ENCODE measurements at places on chromosomes 7 and 10.

- peak; percentile 71 for DNase-seq
These were observed 132.6 kb downstream of the RGS10 start for GRCh38 chr10:119409906-119410305.

GRCh38 chr7:155227004-155227787 lies 70.5 kb upstream of the INSIG1 start:
- no peak for DNase-seq

DNA sequence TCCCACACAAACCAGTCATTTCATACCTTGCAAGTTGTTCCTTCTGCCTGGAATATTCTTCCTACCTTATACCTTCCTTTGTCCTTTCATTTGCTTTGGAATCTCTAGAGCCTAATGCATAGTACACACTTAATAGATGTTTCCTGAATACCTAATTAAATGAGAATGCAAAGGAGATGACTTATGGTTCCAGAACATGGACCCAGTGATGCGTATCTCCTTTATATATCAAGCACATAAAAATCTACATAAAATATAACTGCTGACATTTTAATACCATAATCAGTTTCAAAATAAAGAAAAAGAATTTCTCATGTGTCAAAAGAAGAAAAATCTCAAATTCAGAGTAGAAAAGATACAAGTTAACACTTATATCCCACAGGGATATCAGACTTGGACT lies 110.6 kb upstream of the ASAH2 start:
- no peak for DNase-seq

GRCh38 chr10:88991161-88991898 lies 732 bp downstream of the FAS start:
- DNase-seq = peak; percentile 85

- no peak for DNase-seq
These were observed 354.6 kb downstream of the PHF14 start for GRCh38 chr7:11328309-11328708.

DNA sequence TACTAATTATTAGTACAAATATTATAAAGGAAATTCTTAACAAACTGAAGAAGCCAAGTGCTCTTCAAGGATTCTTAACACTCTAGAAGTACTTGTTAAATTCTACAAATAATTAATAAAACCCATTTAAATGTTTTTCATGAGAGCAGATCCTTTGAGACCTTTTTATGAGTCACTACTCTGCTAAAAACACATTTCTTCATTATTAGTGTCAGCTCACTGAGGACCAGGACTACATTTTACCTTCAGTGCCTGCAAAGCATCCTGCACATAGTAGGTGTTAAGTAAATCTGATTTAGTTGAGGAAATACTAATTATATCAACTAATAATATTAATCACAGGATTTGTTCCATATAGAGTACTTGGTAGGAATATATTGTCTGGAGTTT lies 273.6 kb downstream of the PHTF2 start:
- DNase-seq = no peak

- no peak for DNase-seq
These were observed 132.2 kb downstream of the BBS9 start for GRCh38 chr7:33261585-33261984.

DNA sequence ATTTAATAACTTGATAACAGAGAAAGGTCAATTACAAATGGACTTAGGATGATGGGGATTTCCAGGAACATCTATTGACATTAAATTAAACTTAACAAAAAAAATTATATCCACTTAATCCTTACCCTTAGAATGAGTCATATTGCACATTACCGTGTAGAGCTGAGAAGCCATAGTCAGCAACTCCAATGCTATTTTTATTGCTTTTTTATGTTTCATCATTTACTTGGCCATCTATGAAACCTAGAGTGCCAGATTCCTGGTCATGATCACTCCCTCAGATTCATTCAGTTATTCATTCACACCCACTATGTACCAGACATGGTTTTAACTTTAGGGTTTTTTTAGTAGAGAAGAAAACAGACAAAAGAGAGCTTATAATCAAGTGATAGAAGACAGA lies 1180.4 kb downstream of the CNTNAP2 start:
- DNase-seq = no peak

DNA sequence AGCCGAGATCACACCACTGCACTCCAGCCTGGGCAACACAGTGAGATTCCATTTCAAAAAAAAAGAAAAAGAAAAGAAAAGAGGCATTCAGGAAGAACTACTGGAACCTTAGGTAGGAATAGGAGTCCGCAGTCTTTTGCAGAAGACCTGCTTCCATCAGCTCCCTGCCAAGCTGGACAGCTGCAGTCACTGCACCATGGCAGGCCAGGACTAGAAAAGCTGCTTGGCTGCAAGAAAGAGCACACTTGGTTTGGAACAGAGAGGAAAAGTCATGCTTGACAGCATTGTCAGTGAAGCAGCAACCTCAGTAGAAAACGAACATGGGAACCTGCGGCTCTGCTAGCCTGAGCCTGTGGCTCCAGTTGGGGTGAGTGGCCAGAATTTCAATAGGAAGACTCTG lies 104.3 kb downstream of the MARCHF5 start:
- no peak for DNase-seq

DNA sequence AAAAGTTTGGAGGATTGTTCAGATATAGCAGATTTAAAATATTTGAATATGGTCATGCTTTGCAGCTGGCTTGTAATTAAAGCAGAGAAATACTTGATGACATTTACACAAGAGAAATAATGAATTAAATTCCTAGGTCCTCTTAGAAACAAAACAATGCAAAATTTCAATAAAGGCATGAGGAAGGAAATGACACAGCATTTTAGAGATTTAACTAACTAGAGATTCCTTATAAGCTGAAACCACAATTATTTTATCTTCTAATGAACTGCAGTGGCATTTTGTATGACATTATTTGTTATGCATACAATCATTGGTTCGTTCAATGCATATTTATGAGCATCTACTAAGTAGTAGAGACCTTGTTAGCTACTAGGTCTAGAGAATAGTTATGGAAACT lies 490.9 kb downstream of the ZWINT start:
- no peak for DNase-seq

DNA sequence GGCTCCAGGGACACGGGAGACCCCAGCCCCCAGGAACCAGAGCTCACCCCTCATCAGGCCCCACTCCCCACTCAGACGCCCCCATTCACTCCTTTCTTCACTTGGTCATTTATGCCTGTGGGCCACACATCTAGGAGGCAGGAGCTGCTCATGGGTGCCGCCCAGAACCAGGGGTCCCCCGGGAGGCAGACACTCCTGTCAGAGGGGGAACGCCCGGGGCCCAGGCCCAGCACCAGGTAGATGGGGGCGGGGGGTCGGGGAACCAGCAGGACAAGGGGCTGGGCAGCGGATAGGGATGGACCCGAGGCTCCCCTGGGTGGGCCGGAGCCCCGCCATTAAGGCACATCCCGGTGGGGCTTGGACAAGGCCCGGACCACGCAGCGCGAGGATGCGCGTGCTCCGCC lies 11.8 kb downstream of the CALY start:
- DNase-seq = no peak

DNA sequence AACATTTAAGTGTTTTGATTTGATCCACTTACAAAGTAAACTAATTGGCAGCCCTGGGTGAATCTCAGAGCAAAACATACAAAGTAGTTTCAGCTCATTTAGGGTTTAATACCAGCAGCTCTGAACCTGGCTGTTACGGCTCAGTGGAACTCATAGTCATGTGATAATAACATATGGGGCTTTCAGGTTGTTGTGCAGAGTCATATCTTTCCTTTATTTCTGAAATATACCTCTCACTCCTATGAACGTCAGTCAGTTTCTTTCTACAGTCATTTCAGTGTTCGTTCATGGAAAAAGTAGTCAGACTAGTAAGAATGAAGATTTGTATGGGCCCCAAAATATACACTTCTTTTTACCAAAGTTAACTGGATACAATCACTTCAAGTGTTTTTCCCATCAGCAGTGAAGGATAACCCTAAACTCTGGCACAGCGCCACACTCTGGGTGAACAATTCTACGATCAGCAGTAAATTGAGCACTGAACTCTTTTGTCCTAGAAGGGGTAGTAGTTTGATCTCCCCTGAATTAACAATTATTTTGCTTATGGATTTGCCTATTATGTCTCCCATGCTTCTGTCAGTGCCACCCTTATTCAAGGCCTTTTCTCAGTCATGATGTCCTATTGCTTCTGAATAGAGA lies 218.6 kb downstream of the THSD7A start:
- DNase-seq = no peak

GRCh38 chr7:23350466-23350865 lies 51.3 kb downstream of the MALSU1 start:
- no peak for DNase-seq

- DNase-seq = no peak
These were observed 1.2 kb downstream of the UCN3 start for GRCh38 chr10:5365928-5366327.

GRCh38 chr7:140540136-140540777 lies 61.0 kb upstream of the MKRN1 start:
- peak; percentile 45 for DNase-seq

- no peak for DNase-seq
These were observed 546.8 kb downstream of the PHTF2 start for GRCh38 chr7:78345293-78345911.

GRCh38 chr7:29304756-29305155 lies 110.2 kb downstream of the CHN2 start:
- no peak for DNase-seq

DNA sequence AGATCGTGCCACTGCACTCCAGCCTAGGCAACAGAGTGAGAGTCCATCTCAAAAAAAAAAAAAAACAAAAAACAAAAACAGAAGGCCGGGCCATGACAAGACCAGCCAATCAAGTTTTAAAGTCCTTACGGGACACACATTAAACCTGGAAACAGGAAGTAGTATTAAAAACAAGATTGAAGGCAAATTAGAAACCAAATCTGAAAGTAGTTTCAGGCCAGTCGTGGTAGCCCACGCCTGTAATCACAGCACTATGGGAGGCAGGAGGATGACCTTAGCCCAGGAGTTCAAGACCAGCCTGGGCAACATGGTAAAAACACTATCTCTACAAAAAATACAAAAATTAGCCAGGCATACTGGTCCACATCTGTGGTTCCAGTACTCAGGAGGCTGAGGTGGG lies 18.1 kb downstream of the PSAP start:
- DNase-seq = no peak

GRCh38 chr10:132519382-132520176 lies 18.0 kb upstream of the INPP5A start:
- peak; percentile 47 for DNase-seq

DNA sequence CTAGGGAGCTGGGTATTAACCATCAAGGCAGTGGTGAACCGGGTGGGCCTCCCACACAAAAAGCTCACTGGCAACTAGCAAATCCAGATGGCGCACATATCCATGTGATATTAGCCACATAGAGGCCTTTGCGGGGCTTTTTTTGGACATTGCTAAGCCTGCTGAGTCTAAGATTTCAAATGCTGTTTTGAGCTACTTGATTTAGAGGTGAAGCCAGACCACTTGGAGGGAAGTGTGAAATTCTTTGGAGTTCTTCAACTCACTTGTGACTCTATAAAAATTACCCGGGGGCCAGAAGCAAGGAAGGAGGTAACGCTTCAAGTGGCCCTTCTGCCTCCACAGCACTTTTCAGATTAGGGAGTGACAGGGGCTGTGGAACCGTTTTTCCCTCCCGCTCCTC lies 619.8 kb upstream of the GALNT17 start:
- DNase-seq = no peak

DNA sequence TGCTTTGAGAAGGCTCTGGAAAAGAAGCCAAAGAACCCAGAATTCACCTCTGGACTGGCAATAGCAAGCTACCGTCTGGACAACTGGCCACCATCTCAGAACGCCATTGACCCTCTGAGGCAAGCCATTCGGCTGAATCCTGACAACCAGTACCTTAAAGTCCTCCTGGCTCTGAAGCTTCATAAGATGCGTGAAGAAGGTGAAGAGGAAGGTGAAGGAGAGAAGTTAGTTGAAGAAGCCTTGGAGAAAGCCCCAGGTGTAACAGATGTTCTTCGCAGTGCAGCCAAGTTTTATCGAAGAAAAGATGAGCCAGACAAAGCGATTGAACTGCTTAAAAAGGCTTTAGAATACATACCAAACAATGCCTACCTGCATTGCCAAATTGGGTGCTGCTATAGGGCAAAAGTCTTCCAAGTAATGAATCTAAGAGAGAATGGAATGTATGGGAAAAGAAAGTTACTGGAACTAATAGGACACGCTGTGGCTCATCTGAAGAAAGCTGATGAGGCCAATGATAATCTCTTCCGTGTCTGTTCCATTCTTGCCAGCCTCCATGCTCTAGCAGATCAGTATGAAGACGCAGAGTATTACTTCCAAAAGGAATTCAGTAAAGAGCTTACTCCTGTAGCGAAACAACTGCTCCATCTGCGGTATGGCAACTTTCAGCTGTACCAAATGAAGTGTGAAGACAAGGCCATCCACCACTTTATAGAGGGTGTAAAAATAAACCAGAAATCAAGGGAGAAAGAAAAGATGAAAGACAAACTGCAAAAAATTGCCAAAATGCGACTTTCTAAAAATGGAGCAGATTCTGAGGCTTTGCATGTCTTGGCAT lies 4.8 kb downstream of the IFIT2 start:
- DNase-seq = no peak

- no peak for DNase-seq
These were observed 5.4 kb downstream of the SAP25 start for GRCh38 chr7:100568176-100568895.

GRCh38 chr10:89576022-89576421 lies 40.6 kb upstream of the SLC16A12 start:
- no peak for DNase-seq

DNA sequence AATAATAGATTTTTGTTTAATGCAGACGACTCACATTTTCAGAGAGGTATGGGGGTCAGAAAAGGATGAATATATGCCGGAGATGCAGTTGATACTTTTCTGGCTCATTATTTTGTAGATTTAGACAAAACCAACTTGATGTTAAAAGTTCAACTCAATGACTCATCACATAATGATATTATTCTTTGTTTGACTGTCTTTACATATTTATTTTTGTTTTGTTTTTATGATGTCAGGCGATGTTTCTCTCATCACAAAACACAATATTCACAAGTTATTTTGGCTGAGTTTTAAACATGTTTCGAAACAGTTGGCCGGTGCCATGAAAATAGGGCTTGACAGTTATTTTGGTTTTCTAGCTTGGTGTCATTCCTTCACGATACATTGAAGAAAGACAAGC lies 1.3 kb downstream of the GJD4 start:
- no peak for DNase-seq

GRCh38 chr10:86330778-86331763 lies 35.5 kb downstream of the GRID1 start:
- DNase-seq = no peak

DNA sequence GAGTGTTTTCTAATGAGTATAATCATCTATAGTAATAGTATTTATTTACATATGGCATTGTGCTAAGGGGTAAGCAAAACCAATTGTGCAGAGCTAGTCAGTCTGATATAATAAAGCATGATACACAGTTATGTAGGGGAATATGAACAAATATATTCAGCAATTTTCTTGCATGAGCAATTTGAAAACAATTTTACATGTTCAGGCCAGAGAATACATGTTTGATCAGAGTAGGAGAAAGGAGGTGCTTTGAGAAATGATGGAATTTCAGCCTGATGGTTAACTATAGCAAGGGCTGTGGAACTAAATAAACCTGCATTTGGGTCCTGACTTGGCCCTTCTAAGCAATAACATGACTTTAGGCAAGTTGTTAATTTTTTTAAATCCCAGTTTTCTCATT lies 214.5 kb downstream of the TWIST1 start:
- DNase-seq = no peak
